ENCODE measurements at places on chromosomes 11 and 22. TPM values are rescaled to one million over a fixed set of nuclear protein-coding genes. Genes with fewer than 3 reads are reported as not detected.

DNA sequence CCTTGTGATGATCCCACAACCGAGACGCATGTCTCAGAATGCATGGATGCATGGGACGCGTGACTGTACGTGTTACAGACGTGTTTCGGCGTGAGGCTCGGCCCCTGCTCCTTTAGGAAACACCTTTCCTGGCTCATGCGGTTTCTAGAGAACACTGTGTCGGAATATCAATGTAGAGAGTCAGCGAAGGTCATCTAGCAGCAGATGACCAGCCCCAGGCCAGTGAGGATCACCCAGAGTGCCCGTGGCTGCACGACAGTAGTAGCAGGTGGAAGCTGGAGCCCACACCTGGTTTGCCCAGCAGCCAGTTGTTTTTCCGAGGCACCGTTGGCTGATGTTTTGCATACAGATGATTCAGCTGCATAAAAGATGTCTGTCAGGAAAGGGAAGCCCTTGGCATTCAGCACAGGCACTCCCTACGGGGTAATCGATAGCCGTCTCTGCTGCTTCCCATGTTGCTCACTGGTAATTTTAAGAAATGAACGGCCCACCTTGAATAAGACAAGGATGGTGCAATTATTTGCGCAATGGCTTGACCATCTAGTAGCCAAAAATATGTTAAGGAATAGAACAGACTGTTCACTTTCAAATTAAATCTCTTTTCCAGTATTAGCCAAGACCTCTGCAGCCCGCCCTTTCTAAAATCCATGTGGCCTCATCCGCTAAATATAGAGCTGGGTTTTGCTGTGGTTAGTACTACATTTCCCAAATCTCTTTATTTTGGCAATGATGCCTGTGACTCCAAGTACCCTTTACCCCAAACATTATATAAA is 1.1 kb upstream of the CLTCL1 start:
- DNase-seq, result no peak
- H3K27me3 ChIP-seq, result no peaks in the 10 kb centered on the region
- peaks cover 48% of the 10 kb centered on the region for H3K4me1 ChIP-seq
- H3K36me3 ChIP-seq, result no peaks in the 10 kb centered on the region

- H3K27me3 ChIP-seq, result no peaks in the 10 kb centered on the region
- H3K4me1 ChIP-seq, result peaks cover 33% of the 10 kb centered on the region
- DNase-seq, result no peak
- no peaks in the 10 kb centered on the region for H3K36me3 ChIP-seq
- H3K4me3 ChIP-seq, result peak overlapping the region; percentile 75
Measured at GRCh38 chr22:25111579-25112517, 87.8 kb upstream of the CRYBB3 start.

GRCh38 chr11:109423466-109424190 is 1.6 kb downstream of the C11orf87 start:
- no peak for DNase-seq
- peaks cover 18% of the 10 kb centered on the region for H3K4me1 ChIP-seq
- H3K27ac ChIP-seq, result no peak overlapping the region
- H3K4me3 ChIP-seq, result peak overlapping the region; percentile 81
- H3K36me3 ChIP-seq, result no peaks in the 10 kb centered on the region

DNA sequence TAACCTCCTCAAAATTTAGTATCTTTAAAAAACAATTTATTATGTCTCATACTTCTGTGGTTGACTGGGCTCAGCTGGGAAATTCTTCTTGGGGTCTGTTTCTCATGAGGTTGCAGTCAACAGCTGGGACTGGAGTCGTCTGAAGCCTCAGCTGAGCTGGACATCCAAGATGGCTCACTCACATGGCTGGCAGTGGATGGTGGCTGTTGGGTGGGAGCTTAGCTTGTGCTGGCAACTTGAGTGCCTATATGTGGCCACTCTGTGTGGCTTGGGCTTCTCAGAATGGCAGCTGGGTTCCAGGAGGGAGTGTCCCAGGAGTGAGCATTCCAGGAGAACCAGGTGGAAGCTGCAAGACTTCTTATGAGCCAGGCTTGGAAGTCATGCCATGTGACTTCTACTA is 13.2 kb downstream of the THY1 start:
- H3K4me3 ChIP-seq, result no peak overlapping the region
- no peak for DNase-seq
- no peak overlapping the region for H3K27ac ChIP-seq
- peaks cover 4% of the 10 kb centered on the region for H3K36me3 ChIP-seq
- H3K27me3 ChIP-seq, result no peaks in the 10 kb centered on the region

DNA sequence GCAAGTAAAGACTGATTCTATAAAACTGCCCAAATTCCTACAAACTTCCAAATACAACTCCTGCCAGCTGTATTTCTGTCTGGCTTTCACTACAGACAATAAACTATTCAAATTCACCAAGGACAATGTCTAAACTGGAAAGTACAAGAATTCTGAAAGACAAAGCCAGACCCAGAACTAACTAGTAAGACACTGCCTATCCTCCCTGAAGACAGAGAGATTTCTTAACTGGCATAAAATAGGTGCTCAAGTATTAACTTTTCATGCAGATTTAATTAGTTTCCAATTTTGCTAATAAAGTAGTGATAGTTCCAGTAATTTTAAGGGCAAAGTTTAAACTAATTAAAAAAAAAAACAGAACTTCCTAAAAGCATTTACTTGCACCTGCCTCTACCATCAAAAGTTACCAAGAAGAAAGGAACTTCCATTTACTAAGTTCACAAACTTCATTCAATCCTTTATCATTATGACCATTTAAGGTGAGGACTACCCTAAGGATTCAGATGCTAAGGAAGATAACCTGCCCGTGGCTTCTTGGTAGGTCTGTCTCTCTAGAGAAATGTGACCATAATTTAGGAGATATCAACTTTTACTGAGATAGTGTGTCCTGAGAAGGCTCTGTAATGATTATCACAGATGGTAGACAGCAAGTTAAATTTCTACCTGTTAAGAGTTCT is 45.2 kb downstream of the CELF1 start:
- no peak overlapping the region for H3K4me3 ChIP-seq
- DNase-seq, result no peak
- H3K4me1 ChIP-seq, result peaks cover 69% of the 10 kb centered on the region
- no peaks in the 10 kb centered on the region for H3K27me3 ChIP-seq

GRCh38 chr11:133078591-133079404 is 453.5 kb downstream of the OPCML start:
- no peak overlapping the region for H3K4me3 ChIP-seq
- no peaks in the 10 kb centered on the region for H3K4me1 ChIP-seq
- peaks cover 44% of the 10 kb centered on the region for H3K27me3 ChIP-seq
- DNase-seq, result no peak

DNA sequence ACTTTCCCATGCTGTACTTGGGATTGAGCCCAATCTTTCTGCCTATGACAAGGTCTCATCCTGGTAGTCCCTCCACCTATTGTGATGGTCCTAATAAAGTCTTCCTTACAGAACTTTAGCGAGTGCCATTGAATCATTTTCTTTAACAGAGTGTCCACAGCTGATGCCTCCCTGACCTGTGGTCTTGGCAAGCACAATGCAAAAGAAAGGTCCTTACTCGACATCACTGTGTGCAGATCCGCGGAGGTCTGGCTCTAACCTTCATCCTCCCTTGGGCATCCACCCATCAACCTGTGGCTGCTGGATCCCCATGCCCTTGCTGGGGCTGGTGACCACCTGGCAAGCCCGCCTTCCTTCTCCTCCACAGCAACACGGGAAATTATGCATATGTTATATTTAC is 1203.9 kb downstream of the TBC1D22A start:
- no peak overlapping the region for H3K4me3 ChIP-seq
- peaks cover 5% of the 10 kb centered on the region for H3K27me3 ChIP-seq
- H3K27ac ChIP-seq, result no peak overlapping the region

GRCh38 chr11:2483426-2483825 is 38.6 kb downstream of the KCNQ1 start:
- no peak for DNase-seq
- no peak overlapping the region for H3K4me3 ChIP-seq
- H3K27ac ChIP-seq, result no peak overlapping the region

- no peaks in the 10 kb centered on the region for H3K36me3 ChIP-seq
- no peak overlapping the region for H3K4me3 ChIP-seq
- H3K27me3 ChIP-seq, result peaks cover 3% of the 10 kb centered on the region
- no peak for DNase-seq
Measured at GRCh38 chr11:103970701-103971249, 65.7 kb upstream of the DDI1 start.

DNA sequence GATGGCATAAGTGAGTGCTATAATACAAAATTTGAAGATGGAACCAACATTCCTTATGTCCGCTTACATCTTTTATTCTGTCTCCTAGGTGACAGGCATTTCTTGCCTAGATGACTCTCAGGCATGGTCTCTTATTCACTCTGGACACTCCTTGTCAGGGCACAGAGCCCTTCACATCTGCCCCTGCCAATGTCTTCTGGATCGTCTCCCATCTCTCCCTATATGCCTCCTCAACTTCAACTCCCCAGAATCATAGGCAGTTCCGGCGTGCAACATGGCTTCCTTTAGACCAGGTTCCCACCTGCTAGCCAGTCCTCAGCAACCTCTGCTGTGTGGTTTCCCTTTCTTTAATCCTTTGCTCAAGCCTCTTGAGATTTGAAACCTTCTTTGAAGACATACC is 300.9 kb downstream of the TENM4 start:
- DNase-seq, result no peak
- H3K4me3 ChIP-seq, result no peak overlapping the region
- no peaks in the 10 kb centered on the region for H3K36me3 ChIP-seq
- H3K27ac ChIP-seq, result no peak overlapping the region
- H3K4me1 ChIP-seq, result no peaks in the 10 kb centered on the region
- H3K27me3 ChIP-seq, result no peaks in the 10 kb centered on the region

GRCh38 chr11:6405846-6406245 is 13.0 kb downstream of the APBB1 start:
- peaks cover 12% of the 10 kb centered on the region for H3K36me3 ChIP-seq
- DNase-seq, result no peak
- H3K4me1 ChIP-seq, result no peaks in the 10 kb centered on the region

RIMBP3C gene
- total RNA-seq, result 0.38 TPM

LGALS12 gene
- not detected for total RNA-seq

MAPK8IP1 gene
- 10.8 TPM for total RNA-seq
